Uterus (tissue), 4 donors: ENCODE measurements at places on chromosomes 7 and 10. TPM values are rescaled to one million over a fixed set of nuclear protein-coding genes. Genes with fewer than 3 reads are reported as not detected.

DNA sequence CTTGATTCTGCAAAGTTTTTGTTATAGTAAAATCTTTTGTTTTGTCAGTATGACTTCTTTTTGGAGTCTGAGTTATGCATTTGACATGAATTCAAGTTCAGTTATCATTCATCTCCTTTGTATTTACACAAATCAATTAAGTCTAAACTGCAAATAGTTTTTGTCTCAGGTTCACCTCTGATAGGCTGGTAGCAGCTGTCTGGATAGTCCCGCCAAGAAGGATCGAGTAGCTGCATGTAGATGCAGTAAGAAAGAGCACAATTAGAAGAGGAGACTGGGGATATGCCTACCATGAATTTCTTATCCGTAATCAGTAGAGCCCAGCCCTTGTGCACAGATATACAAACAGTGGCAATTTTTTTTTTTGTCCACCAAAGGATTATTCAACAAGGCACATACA lies 392.5 kb upstream of the ETV1 start:
- no peak for DNase-seq

DNA sequence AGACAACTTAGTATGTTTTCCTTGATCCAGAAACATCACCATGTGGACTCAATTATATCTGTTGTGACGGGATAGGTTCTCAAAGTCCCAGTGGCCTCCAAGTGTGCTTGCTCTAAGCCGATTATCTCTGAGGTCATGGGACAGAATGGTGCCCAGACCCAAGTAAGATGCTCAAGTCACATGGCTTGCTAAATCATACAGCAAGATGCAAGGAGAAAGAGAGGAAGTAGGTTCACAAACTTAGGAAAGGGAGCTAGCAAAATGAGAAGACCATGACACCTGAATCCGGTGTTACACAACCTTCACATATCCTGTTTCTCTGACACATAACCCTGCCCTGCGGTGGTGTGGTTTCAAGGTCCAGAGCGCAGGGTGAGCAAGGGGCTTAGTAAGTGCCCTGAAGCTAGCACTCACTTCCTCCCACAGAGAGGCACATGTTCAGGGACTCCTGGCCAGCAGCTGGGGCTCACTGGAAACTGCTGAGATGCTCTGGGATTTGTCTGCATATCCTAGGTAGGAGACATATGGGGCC lies 590.9 kb upstream of the ANKRD30A start:
- DNase-seq: no peak

- no peak for DNase-seq
Observed at GRCh38 chr10:42960491-42960990, 116.3 kb upstream of the RET start.

DNA sequence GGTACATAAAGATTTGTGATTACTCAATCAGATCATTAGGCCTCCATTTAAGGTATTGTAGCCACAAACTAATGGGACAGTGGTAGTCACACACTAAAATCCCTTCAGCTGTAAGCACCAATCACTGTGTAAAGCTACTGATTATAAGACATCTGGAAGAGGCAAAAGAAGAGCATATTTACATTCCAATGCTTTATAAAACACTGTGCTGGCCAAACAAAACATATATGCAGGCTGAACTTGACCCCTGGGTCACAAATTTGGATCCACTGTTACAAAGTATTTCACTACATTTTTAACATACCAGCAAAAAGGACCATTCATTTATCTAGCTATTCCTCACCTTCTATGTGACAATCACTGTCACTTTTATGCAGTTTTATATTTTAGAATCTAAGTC lies 41.4 kb upstream of the ANLN start:
- no peak for DNase-seq

The FAM25A gene
- total RNA-seq: not detected

The KCNIP2 gene
- total RNA-seq: 4.1 TPM
